ENCODE measurements at places on chromosomes 16 and 17.

GRCh38 chr16:29313559-29314048 is 92.9 kb downstream of the NPIPB11 start:
- no peak for DNase-seq

- no peak for DNase-seq
Observed at GRCh38 chr17:45326626-45327025, 9.8 kb upstream of the MAP3K14 start.

- no peak for DNase-seq
Observed at GRCh38 chr16:20242568-20243255, 84.6 kb downstream of the GP2 start.

- no peak for DNase-seq
Observed at GRCh38 chr17:1693339-1693738, 8.7 kb upstream of the PRPF8 start.

DNA sequence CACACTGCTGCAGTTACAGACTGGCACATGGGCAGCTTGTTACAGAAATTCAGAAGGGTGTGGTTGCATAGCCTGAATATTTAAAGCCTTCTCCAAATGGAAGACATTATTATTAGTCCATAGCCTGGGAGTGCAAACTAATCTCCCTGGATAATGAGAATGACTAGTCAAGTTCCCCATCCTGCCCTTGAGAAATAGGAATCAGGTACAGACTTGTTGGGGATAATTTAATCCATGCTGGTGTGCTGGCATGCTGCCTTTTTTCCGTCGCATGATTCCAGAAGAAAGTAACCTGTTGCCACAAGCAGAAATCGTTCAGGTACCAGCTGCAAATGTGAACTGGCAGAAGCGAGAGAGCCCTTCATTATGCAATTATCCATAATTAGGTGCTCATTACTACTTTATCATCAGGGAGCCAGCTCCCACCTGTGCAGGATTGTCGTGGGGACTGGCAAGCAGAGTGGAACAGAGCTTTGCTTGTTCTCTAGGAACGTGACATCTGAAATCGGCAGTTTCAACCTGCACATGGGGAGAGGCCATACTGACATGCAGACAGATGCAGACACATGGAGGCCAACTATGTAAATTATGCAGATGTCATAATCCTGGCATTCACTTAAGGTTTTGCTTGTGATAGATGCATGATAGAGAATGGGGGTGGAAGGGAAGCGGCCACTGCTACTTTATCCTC is 419.4 kb downstream of the PMP22 start:
- DNase-seq, result no peak

- peak; percentile 75 for DNase-seq
Observed at GRCh38 chr16:31876951-31877828, 3.6 kb downstream of the ZNF267 start.

DNA sequence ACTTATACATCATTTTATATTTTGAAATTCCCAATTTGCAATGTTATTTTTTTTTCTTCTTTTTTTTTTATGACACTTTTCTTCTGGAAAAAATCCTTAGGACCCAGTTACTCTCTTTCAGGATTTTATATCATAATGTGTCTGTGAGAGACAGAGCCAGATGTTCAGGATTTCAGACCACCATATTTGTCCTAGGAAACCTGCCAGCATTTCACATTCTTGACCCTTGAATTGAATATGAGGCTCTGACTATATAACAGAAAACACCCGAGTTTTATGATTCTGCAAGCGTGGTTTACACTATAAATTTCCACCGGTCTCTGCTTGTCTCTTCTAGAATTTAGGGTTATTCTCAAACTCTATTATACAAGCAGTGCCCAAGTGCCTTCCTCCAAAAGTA is 621.0 kb downstream of the WWOX start:
- no peak for DNase-seq

- no peak for DNase-seq
Observed at GRCh38 chr16:67537636-67538591, 9.3 kb downstream of the RIPOR1 start.

- DNase-seq, result no peak
Observed at GRCh38 chr17:19239544-19239943, 2.4 kb downstream of the EPN2 start.

DNA sequence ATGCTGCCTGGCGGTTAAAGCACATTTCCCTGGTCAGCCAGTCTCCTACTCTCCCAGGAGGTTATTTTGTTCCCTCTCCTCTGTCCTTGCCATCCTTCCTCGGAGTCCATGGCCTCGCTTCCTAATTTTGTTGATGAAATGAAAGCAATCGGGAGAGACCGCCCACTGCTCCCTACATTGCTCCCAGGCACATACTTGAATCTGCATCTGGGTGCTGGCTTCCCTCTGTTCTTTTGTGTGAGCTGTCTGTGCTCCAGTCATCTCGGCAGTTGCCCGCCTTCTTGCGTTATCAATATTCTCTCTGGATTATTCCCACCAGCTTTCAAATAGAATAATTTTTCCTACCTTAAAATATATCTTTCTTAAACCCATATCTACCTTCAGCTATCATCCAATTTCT is 11.1 kb downstream of the KRT23 start:
- no peak for DNase-seq

DNA sequence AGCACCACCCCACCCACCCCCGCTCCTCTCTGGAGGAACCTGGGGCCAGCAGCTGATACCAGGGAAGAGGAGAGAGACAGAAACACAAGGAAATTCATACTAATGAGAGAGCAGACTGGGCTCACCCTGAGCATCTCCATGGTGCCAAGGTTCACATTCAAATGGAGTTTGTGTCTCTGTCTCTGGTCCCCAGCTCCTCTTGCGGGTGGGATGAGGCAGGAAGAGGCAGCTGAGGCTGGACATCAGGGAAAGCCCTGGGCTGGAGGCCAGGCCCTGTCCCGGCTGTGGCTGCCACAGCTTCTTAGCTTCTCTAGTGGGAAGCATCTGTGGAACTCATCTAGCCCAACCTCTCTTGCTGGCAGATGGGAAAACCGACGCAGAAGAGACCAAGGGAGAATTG is 121.5 kb downstream of the SDK2 start:
- no peak for DNase-seq

GRCh38 chr16:27098366-27099049 is 31.8 kb downstream of the C16orf82 start:
- DNase-seq, result no peak

GRCh38 chr16:2956579-2956956 is 7.5 kb upstream of the KREMEN2 start:
- DNase-seq, result no peak

DNA sequence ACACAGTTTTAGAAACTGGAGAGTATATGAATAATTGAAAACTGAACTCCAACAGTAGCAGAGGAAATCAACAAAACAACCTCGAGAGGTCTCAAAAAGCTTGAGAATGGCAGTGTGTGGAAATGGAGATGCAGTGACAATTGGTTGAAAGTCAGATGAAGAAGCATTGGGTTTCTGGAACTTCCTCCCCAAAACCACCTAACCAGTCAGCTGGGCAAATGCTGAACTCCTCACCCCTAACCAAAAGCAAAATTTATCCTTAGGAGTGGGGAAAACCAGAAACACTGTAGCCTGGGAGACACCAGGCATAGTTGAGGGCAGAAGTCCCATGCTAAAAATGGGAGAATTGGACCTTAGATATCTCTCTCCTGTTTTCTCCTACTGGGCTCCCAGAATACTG is 109.9 kb downstream of the TANC2 start:
- DNase-seq, result no peak

DNA sequence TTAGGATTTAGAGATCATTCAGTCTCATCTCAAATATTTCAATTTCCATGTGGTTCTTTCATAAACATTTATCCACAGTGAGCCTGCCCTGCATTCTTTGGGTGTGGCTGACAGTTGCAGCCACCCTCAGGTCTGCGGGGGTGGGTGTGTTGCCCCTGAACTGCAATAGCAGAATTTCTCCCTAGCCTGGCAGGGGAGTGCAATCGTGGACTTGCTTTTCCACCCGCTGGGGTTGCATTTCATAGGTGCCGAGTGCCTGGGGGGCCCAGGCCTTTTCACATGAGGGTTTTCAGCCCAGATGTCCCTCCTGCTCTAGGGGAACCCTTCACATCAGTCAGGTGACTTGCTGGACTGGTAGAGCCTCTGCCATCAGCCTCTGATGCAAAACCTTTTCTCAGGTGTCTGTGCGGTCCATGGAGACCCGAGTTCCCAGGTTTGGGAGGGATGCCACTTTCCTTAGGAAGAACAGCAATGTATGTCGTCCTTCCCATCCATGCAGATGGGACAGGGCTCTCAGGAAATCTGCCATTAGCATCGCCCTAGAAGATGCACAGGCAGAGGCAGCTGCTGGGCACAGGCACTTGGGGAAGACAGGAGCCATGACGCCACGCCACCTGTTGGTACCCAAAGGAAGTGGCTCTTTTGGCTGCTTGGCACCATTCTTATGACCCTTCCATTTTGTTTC is 2.4 kb upstream of the USP36 start:
- no peak for DNase-seq
